Gastrocnemius medialis (tissue), 4 donors: ENCODE measurements at places on chromosomes 16 and 17. TPM values are rescaled to one million over a fixed set of nuclear protein-coding genes. Genes with fewer than 3 reads are reported as not detected.
A peak's percentile ranks its signal among the peaks of the same experiment; 100 is the strongest.

- H3K36me3 ChIP-seq, result no peaks in the 10 kb centered on the region
- H3K27me3 ChIP-seq, result no peaks in the 10 kb centered on the region
- no peak for DNase-seq
- H3K27ac ChIP-seq, result no peak overlapping the region
These were observed 16.2 kb downstream of the ITGA3 start for GRCh38 chr17:50072130-50072529.

DNA sequence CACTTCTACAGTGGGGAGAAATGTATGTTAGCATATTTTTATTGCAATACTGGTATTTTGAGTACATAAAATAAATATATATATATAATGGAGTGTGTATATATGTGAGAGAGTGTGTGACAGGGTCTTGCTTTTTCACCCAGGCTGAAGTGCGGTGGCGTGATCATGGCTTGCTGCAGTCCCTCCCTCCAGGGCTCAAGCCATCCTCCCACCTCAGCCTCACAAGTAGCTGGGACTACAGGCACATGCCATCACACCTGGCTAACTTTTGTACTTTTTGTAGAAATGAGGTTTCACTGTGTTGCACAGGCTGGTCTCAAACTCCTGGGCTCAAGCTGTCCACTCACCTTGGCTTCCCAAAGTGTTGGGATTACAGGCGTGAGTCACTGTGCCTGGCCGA is 4.1 kb downstream of the CYLD start:
- no peak overlapping the region for H3K4me3 ChIP-seq
- H3K27me3 ChIP-seq, result no peaks in the 10 kb centered on the region
- peaks cover 52% of the 10 kb centered on the region for H3K4me1 ChIP-seq
- peaks cover 12% of the 10 kb centered on the region for H3K36me3 ChIP-seq
- DNase-seq, result no peak

GRCh38 chr17:55332296-55333041 is 67.7 kb downstream of the HLF start:
- no peaks in the 10 kb centered on the region for H3K27me3 ChIP-seq
- no peak for DNase-seq
- no peaks in the 10 kb centered on the region for H3K36me3 ChIP-seq
- no peaks in the 10 kb centered on the region for H3K4me1 ChIP-seq

Gene CCL11
- not detected for total RNA-seq

DNA sequence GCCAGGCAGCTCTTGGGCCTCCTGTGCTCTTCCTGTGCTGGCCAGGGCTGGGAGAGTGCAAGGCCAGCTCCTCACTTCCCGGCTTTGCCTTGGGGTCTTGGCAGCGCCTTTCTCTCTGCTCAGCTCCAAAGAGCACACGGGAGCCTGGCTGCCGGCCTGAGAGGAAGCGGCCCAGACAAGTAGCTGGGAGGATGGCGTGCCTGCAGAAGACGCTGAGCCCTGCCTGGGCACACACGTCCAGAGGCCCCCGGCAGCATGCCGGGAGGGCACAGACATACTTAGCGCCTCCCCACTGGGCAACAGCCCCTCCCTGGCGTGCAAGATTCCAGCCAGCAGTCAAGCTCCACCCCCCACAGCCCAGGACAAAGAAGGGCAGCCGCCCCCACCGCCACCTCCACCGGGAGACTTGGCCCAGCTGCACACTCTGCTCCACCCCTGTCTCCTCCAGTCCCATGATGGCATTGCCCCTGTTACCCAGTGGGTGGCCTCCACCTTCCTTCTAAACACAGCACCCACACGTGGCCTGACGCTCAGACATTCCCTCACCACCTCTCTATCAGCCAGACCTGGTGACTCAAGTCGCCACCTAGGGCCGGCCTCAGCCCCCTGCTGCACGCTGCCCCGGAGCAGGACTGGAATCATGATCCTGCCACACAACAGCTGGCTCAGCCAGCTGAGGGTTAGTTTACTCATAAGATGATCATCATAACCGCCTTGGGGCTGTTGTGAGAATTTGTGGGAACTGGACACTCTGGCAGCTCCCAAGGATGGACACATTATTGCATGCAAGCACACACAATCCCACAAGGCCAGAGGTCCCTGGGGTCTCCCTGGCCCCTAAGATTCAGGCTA is 12.4 kb downstream of the SGCA start:
- peak overlapping the region; percentile 100 for H3K27ac ChIP-seq
- H3K4me3 ChIP-seq, result no peak overlapping the region
- no peaks in the 10 kb centered on the region for H3K27me3 ChIP-seq
- DNase-seq, result peak; percentile 70

- no peaks in the 10 kb centered on the region for H3K27me3 ChIP-seq
- no peaks in the 10 kb centered on the region for H3K36me3 ChIP-seq
- H3K27ac ChIP-seq, result no peak within 1 kb of the TSS
- H3K4me3 ChIP-seq, result no peak within 1 kb of the TSS
These were observed at the start of gene PIRT for GRCh38 chr17:10837921-10838320. PIRT (minus strand) TSS chr17:10838087; CDS start chr17:10825645, 12,442 bp downstream.

- peak overlapping the region; percentile 7 for H3K4me3 ChIP-seq
- peak overlapping the region; percentile 83 for H3K27ac ChIP-seq
- H3K4me1 ChIP-seq, result peaks cover 66% of the 10 kb centered on the region
- H3K27me3 ChIP-seq, result no peaks in the 10 kb centered on the region
- peak; percentile 46 for DNase-seq
These were observed 47.8 kb downstream of the NFAT5 start for GRCh38 chr16:69613378-69614154.

Gene HS3ST3A1
- 0.23 TPM for total RNA-seq

- no peaks in the 10 kb centered on the region for H3K27me3 ChIP-seq
- no peak for DNase-seq
- H3K36me3 ChIP-seq, result no peaks in the 10 kb centered on the region
These were observed 756 bp upstream of the MVP start for GRCh38 chr16:29819506-29819905.

- H3K4me3 ChIP-seq, result no peak overlapping the region
- DNase-seq, result no peak
- H3K4me1 ChIP-seq, result peaks cover 12% of the 10 kb centered on the region
- no peak overlapping the region for H3K27ac ChIP-seq
These were observed 4.3 kb downstream of the KATNB1 start for GRCh38 chr16:57739756-57740422.

DNA sequence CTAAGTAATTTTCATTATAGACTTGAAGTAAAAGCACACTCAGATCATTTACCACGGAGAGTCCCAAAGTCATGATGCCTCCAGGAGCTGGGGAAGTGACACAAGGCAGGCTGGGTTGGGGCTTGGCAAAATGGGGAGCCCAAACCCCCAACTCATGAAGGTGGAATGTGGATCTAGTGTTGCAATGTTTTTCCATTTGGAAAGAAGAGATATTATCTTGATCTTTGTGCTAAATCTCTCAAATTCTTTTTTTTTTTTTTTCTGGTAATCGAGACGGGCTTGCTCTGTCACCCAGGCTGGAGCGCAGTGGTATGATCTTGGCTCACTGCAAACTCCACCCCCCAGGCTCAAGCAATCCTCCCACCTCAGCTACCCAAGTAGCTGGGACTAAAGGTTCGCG is 7.5 kb upstream of the KCNG4 start:
- no peaks in the 10 kb centered on the region for H3K4me1 ChIP-seq
- H3K27ac ChIP-seq, result no peak overlapping the region
- no peaks in the 10 kb centered on the region for H3K36me3 ChIP-seq
- H3K4me3 ChIP-seq, result no peak overlapping the region
- H3K27me3 ChIP-seq, result no peaks in the 10 kb centered on the region
- no peak for DNase-seq

GRCh38 chr16:83779886-83780285 is 27.9 kb upstream of the HSBP1 start:
- no peak overlapping the region for H3K27ac ChIP-seq
- H3K36me3 ChIP-seq, result no peaks in the 10 kb centered on the region
- no peaks in the 10 kb centered on the region for H3K27me3 ChIP-seq
- no peak for DNase-seq

GRCh38 chr17:55435408-55435807 is 13.8 kb upstream of the MMD start:
- no peak overlapping the region for H3K27ac ChIP-seq
- H3K4me3 ChIP-seq, result no peak overlapping the region
- H3K36me3 ChIP-seq, result no peaks in the 10 kb centered on the region
- H3K4me1 ChIP-seq, result no peaks in the 10 kb centered on the region

GRCh38 chr16:61364990-61365389 is 671.2 kb downstream of the CDH8 start:
- H3K36me3 ChIP-seq, result no peaks in the 10 kb centered on the region
- H3K27me3 ChIP-seq, result no peaks in the 10 kb centered on the region
- no peak overlapping the region for H3K27ac ChIP-seq
- DNase-seq, result no peak

DNA sequence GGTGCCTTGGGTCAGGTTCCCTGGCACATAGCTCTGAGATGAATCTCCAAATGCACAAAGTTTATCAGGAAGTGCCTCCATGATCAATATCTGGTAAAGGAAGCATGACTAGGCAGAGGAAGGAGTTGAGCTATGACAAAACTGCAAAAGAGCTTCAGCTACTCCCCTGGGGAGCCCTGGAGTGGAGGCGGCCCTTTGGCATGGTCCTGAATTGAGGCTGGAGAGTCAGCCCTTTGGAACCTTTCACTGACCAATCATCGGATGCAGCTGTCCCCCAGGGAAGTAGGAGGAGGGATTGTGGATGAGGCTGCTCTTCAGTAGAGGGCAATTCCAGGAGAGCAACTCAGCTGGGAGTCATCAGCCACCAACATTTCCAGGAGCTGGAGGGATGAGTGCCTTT is 46.1 kb upstream of the NLRP1 start:
- H3K4me1 ChIP-seq, result no peaks in the 10 kb centered on the region
- no peak for DNase-seq
- H3K27me3 ChIP-seq, result no peaks in the 10 kb centered on the region
- no peak overlapping the region for H3K27ac ChIP-seq
- no peaks in the 10 kb centered on the region for H3K36me3 ChIP-seq

DNA sequence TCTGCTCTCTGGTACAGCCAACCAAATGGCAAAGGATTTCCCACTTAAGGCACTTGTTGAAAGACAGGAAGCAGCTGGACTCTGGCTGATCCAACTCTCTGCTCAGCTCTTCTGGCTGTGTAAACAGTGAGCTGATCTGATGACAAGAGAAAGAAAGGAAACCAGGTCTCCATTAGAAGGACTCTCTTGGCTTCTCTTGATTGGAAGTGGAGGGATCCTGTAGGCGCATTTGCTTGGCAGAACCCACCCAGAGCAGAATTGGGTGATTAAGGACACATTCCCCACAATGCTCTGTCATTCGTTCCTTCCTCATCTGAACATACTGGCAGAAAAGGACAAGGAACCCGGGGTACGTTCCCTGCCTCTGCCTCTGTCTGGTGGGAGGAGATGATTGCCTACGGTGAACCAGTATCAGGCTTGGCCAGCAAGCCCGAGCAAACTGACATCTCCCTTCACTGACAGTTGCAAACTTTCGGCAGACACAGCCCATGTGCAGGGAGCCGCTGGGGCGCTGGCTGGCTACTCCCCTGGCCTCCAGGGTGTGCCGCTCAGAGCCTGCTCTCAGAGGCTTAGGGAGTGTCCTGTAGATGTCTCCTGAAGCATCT is 29.1 kb downstream of the LDHD start:
- H3K27ac ChIP-seq, result peak overlapping the region; percentile 90
- DNase-seq, result peak; percentile 62
- no peaks in the 10 kb centered on the region for H3K36me3 ChIP-seq
- peaks cover 66% of the 10 kb centered on the region for H3K4me1 ChIP-seq
- peak overlapping the region; percentile 27 for H3K4me3 ChIP-seq
- no peaks in the 10 kb centered on the region for H3K27me3 ChIP-seq

DNA sequence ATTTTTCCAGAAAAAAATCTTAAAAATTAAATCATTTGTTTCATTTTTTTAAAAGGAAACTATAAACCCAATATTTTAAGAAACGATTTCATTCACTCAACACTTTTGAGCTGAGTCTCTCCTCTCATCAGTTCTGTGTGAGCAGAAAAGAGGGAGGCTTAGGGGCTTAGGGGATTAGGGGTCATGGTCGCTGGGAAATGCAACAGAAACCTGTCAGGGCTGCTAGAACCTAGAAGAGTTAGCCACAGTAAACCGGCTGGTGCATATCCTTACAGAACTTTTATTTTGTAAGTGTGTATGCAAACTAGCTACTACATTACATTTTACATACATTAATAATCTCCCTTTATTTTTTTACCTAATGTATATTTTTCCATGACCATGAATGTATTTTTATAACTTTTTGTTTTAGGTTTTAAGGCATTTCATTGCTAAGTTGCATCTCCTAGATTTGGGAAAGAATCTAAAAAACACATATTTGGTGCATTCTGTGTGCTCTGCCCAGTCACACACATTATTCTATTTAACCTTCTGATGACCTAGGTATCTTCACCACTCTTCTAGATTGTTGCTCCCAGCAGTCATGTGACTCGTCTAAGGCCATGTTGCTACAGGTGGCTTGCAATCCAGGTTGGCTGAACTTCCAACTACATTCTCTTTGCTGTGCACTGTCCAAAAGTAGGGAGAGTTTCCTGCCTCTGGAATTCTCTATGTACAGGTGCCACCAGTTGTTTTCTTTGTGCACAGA is 24.4 kb downstream of the TBC1D3B start:
- no peaks in the 10 kb centered on the region for H3K36me3 ChIP-seq
- no peak overlapping the region for H3K27ac ChIP-seq
- H3K4me3 ChIP-seq, result no peak overlapping the region
- DNase-seq, result no peak

DNA sequence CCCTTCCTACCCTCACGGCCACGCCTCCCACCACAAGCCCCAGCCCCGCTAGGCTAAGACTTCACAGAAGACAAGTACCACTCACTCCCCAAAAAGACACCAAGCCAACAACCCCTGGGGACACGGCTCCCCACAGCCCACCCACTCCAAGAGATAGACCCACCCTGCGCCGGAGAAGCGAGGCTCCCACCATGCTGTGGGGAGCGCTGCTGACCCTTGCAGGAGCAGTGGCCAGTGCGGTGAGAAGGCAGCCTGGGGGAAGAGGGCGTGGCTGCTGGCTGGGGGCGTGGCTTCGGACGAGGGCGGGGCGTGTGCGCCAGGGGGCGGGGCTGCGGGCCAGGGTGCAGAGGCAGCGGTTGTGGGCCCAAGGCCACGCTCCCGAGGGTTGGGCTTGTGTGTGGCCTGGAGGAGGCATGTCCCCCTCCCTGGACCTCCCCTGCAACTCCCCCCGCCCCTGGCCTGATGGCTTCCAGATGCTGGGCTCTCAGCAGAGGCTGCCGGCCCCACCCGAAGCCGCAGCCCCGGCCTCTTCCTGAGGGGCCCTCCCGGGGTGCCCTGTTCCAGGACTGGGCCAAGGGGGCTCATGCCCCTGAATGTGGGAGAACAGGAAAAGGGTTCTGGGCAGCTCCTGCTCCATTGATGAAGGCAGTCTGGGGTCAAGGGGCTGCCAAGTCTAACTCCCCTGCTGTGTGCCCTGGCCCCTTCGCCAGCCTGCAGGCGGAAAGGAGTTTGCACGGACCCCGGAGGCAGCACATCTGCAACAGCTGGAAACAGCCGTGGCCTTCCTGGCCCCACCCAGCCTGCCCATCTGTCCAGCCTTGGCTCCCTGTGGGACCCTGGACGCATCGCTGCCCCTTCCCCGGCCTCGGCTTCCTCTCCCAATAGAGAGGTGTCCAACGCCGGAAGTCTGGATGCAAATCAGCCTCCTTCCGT is 9.1 kb downstream of the TFAP4 start:
- peaks cover 15% of the 10 kb centered on the region for H3K4me1 ChIP-seq
- no peak overlapping the region for H3K27ac ChIP-seq
- no peak overlapping the region for H3K4me3 ChIP-seq
- no peaks in the 10 kb centered on the region for H3K27me3 ChIP-seq
- DNase-seq, result no peak
